CD4-positive, alpha-beta T cell treated with Interleukin-4 for 1 hour (primary cell): ENCODE measurements at places on chromosomes 16 and 17.

- DNase-seq: no peak
Observed at GRCh38 chr17:21208352-21208751, 5.6 kb downstream of the TMEM11 start.

DNA sequence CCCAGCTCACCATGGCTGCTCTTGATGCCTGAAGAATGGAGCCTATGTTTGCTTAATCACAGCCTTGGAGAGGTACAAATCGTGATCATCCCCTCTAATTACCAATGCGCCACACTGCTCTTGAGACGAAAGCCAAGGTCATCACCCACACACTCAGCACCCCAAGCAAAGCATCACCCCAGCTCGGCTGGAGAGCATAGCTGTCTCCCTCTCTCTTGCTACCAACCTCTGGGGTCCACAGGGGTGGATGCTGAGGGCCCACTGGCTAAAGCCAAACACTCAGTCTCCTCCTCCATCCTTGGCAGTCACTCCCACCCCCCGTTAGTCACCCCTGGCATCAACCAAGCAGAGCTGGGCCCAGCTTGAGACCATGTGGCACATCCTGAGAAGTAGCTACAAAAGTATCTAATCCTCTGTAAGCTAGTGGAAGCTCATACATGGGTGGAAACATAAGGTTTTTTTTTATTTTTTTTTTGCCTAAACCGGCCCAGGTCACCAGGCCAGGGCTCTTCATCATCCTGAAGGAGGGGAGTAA lies 44.8 kb downstream of the PIMREG start:
- DNase-seq: no peak

DNA sequence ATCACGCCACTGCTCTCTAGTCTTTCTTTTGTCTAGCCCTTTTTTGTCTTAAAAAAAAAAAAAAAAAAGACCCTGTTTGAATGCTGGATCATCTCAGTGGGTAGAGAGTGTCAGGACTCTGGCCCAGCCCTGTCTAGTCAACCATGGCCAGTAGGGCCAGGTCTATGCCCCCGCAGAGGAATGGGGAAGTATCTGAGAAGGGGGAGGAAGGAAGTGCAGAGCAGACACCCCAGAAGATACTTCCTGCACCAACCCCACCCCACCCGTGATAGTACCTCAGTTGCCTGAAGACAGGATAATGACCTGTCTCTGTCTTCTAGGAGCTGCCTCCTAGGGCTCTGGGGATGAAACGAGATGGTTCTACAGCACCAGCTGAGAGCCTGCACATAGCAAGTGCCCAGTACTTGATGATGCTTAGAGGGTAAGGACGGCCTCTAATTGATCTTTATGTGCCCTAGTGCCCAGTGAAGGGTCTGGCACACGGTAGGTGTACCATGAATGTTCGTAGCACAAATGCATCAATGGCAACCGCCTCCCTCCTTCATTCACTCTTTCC lies 55.4 kb downstream of the ABAT start:
- DNase-seq: no peak

DNA sequence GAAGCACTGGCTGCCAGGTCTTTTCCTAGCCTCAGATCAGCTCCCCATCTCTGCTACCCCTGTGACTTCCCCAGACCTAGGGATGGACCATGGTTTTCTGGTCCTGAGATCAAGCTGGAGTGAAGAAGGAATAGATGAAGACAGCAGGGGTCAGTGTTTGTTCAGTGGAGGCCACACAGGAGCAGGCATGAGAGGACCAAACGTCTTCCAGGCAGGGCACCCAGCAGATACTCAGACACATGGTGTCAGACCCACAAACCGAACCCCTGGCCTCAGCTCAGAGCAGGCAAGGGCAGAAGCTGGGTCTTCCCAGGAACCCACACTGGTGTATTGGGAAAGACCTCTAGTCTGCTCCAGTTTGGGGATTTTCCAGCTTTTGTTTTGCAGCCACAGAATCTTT lies 189.7 kb downstream of the IRX5 start:
- no peak for DNase-seq

DNA sequence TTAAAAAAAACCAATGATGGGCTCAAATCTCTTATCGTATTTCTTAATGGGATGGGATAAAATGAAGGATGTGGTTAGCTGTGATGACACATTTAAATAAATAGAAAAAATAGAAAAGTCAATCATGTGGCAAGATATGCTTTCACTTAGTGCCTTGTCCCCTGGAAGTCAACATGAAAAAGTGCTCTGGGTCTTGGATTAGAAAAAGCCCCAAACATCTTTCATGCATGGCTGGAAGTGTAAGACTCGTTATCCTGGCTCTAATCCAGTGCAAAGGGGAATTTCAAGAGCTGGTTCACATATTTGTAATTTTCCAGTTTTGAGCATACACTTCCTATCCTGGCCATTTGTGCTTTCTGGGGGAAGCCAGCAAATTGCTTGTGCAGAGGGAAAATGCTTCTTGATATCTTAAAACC lies 160.9 kb downstream of the MAP2K6 start:
- no peak for DNase-seq

DNA sequence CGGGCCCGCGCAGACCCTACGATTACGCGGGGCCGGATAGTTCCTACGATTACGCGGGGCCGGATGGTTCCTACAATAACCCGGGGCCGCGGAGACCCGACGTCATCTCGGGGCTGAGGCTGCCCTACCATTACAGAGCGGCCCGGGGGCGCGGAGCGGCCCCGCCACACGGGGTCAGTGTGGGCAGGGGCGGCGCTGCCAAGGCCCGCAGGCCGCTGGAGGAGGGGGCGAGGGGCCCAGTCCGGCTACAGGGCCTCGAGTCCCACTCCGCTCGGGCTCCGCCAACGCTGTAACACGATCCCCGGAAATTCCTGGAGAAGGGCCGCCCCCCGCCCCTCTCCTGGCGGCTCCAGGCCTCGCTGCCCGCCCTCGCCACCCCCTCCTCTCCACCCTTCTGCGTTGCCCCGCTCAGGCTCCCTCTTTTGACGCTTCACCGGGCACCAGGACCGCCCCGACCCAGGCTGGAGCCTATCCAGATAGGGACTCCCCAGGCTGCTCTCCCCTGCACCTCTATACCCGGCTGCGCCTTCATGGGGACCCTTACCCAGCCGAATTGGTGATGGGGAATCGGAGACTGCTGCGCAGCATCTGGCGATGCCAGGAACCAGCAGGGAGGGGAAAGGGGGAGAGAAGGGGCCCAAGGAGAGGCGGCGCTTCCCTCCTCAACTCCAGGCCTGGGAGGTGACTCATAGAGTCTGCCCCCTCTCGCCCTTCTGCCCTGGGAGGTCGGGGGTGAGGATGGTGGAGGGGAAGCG lies at the start of gene RAB34:
Gene RAB34 (minus strand): TSS at position 291 of the 755 bp plus-strand sequence. CDS start 602 bp downstream, outside the sequence.
- DNase-seq: peak; percentile 37

DNA sequence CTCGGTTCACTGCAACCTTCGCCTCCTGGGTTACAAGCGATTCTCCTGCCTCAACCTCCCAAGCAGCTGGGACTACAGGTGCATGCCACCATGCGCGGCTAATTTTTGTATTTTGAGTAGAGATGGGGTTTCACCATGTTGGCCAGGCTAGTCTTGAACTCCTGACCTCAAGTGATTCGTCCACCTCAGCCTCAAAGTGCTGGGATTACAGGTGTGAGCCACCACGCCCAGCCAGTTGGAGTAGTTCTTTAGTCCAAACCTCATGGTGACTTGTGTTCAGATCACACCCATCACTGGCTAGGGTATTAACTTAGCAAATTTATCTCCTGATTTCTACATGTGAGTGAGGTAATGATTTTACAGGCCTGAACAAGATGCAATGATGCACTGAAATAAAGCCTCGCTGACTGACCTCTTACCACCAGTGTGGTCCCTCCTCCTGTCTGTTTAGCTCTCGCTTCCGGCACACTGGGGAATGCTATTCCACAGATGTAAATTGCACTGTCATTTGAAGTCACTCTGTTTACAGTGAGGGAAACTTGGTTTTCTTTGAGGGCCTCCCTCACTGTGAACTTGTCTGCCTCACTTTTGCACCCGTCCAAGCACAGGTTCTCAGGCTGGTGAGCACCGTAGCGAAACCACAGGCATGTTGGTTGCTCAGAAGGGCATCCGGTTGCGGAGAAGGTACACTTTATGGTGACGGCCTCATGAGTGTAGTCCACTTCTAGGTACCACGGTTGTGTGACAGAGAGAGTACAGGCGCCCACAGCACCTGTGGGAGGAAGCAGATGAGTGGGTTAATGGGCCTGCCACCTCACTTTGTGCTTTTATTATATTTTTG lies 5.5 kb downstream of the IGSF6 start:
- peak; percentile 81 for DNase-seq

DNA sequence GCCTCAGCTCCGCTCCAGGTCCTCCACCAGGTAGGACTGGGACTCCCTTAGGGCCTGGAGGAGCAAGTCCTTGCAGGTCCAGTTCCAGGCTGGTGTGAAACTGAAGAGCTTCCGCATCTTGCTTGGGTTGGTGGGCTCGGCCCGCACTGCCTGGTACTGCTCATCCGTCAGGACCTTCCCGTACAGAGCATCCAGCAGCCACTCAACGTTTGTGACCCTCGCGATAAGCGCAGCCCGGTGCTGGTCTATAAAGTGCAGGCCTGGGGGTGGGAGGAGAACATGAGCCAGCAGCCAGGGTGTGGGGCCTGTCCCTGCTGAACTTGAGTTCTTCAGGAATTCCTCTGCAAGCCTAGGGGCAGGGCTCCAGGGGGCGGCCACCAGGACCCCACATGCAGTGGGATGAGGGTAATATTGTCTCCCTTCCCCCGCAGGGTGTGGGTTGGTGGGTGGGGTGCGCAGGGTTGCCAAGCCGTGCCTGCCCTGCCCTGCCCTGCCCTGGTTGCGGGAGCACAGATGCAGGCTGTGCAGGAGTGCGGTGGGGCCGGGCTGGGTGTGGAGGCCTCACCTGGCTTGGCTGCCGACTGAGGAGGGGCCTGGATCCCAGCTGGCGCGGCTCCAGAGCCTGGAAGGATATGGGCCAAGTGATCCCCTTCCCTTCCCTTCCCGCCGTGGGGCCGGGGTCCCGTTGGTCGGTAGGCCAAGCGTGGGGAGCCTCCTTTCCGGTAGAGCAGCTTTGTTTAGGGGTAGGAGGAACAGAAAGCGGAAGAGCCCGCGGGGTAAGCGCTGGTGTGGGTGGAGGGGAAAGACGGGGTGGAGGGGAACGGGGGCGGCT lies 762 bp downstream of the PYCARD start:
- DNase-seq: peak; percentile 51
